8988T (cell line): ENCODE measurements at places on chromosomes 2 and 18.
A peak's percentile ranks its signal among the peaks of the same experiment; 100 is the strongest.

DNA sequence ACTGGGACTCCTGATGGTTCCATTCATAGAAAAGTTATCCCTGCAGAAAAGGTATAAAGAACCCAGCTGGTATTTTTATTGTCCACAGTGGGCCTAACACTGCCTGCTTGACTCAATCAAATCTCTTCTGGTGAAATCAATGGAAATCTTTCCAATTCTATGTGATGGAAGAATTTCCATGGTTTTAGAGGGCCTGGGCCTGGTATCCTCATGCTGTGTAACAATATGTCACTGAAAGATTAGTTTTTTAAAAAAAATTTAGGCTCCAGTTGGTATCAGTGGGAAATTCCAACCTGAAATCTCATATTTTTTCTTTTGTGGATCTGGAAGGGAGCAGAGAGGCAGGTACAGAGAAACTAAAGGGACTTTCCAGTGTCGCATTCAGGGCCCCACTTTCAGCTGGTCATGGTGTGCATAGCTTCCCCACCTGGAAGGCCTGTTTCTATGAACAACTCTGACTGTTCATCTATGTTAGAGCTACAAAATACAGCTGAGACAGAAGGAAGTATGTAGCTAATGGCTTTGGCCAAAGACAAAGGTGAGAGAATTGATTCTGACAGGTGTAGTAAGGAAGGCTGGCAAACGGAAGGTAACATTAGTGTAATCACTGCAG lies 20.9 kb downstream of the NEB start:
- DNase-seq = no peak

- no peak for DNase-seq
Observed at GRCh38 chr2:45776160-45776955, 124.9 kb downstream of the PRKCE start.

DNA sequence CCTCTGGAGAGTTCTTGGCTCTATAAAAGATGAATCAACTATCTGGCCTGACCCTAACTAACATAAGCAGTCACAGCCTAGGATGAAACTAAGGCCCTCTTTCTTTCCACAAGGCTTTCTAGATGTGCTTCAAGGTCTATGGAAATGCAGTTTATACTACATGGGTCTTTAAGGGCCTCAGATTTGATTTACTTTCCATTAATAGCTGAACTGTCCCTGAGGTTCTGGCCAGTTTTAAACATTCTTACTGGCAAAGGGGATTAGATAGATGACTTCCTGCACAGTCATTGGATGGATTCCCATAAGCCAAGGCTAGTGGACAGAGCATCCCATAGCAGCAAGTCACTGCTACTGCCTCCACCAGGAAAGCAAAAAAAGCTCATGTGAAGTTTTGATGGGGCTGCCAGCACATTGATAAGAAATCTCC lies 38.1 kb upstream of the LCLAT1 start:
- DNase-seq = no peak

- no peak for DNase-seq
Observed at GRCh38 chr2:232240906-232241305, 137.6 kb upstream of the ALPP start.

DNA sequence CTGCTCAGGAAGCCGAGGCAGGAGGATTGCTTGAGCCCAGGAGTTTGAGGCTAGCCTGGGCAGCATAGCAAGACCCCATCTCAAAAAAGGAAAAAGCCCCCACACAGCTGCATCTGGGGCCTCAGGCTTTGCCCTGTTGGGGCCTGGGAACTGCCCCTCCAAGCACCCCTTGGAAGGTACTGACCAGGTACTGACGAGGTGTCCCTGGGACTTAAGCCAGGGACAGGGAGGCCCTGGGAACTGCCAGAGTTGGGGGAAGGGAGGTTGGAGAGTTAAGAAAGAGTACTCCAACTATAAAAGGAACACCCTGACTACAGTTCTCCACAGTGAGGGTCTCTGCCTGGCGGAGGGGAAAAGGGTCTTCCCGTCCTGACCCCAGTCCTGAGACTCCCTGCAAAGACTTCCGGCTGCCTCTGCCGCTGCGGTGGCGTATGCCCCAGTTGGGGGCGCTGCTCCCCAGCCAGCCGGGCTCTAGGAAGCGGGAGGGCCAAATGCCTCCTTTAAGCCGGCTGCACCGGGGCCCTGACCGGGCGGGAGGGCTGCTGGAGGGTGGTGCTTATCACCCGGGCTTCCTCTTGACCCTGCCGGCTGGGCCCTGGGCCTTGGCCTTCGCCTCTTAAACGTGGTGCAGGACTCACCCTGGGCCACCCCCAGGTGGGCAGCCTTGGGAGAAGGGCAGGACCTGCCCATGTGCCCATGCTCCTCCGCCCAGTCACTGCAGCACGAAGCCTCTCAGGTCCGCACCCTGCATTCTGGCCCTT lies 12.8 kb downstream of the SLC30A3 start:
- peak; percentile 85 for DNase-seq

DNA sequence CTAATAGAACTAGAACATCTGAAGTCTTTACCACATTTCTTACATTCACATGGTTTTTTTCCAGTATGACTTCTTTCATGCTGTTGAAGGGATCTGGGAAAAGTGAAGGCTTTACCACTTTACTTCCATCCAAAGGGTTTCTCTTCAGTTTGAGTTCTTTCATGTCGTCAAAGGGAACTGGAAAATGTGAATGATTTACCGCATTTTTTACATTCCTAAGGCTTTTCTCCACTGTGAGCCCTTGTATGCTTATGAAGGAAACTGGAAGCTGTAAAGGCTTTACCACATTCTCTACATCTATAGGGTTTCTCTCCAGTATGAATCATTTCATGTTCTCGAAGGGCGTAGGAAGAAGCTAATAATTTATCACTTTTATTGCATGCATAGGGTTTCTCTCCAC lies 46.7 kb downstream of the NBEAL1 start:
- DNase-seq = no peak

GRCh38 chr2:191894681-191895147 lies 47.8 kb upstream of the CAVIN2 start:
- DNase-seq = no peak

- DNase-seq = no peak
Observed at GRCh38 chr18:77086034-77086433, 46.5 kb downstream of the MBP start.

DNA sequence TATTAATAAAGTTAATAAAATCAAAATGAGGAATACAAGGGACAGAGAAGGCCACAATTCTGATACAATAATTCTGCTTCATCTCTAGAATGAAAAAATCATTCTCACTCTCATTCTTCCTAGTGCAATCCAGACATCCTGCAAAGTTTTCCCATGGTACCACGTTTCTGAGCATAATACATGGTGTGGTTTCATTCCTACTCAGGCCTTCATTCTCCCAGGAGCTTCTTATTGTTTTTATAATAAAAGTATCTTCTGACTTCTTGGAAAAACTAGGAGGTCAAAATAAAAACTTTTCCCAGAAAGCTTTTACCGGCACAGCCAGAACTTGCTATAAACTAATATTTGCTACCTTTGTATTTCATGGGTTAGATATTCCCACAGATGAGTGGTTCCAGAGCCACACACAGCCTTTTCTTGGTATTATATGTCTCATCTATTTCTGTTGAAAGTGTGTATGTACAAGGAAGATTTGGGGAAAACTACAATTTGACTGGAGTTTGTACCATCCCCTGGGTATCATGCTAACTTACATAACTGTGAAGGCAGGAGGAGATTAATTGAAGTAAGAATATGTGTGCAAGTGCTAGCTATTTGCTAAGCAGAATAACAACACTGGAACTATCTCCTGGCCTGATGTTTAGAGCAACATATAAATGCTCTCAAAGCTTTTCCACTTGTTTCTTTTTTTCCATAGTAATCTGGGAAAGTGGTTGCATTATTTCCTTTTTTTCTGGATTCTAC lies 82.3 kb downstream of the NRXN1 start:
- no peak for DNase-seq

- DNase-seq = no peak
Observed at GRCh38 chr2:236938126-236938525, 147.6 kb upstream of the COPS8 start.

DNA sequence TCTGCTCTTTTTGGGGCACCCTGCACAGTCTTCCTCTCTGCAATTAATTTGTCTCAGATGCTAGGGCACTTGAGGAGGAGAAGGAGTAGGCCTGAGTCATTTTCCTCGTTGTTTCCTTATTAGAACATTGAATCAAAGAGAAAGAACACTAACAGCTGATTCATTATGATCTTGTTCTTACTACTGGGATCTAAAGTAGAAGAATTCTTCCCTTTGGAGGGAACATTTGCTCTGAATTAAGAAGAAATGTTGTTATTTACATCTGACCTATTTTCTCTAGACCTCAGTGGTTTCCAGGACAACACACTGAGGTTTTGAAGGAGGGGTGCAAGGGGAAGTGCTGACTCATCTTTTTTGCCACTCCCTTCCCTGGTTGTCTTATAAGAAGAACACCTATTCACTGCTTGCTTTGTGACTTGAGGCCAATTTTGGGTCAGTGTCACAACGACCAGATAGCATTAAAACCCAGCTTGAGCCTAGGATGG lies 24.3 kb upstream of the STAT1 start:
- DNase-seq = no peak

GRCh38 chr18:47407736-47408135 lies 156.3 kb upstream of the SKOR2 start:
- no peak for DNase-seq

GRCh38 chr2:57733956-57734355 lies 312.6 kb upstream of the VRK2 start:
- no peak for DNase-seq

DNA sequence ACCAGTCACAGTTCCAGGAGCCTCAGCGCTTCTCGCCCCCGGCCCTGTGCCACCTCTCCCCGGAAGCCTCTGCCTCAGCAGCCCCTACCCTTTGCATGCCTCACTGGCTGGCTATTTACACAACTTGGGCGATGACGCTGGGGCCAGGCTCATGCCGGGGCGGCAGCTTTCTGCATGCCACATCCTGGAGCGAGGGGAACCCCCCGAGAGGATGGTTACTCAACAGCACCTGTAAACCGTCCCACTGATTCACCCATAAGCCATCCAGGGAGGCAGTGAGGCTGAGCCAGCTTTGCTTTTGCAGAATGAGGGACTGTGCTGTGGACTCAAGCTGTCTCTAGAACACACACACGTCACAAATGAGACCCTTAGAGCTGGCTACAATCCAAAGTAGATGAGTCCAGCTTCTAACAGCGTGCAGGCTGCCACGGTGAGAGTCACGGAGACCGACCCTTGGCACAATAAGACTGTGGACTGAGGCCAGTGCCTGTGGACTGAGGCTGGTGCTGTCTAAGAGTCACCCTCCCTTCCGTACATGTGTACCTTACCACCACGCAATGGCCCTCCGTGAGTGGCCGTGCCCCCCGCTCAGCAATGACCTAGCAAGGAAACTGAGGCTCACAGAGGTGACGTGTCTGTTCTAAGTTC lies 45.6 kb upstream of the ODC1 start:
- DNase-seq = peak; percentile 83

- no peak for DNase-seq
Observed at GRCh38 chr2:134167015-134167414, 86.9 kb upstream of the MGAT5 start.

DNA sequence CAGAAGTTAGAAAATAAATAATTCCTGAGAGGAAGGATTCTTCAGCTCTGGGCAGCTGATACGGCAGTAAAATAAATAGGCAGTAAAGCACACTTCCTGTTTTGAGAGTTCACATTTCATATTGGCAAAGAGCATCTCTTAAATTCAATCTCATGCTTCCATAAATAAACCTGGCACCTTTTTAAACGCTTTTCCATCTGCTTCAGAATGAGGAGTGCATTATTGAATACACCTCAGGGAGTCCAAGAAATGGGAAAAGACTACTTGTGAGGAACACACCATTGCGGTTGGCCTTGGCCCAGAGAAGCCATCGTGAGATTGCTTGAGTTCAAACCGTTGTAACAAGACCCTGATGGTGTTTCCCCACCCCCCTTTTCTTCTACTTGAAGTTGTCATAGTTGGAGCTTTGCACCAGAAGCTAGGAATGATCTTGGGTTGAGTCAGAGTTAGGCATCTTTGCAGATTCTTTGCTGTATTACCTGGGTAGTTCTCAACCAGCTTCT lies 123.9 kb downstream of the RDH14 start:
- no peak for DNase-seq

DNA sequence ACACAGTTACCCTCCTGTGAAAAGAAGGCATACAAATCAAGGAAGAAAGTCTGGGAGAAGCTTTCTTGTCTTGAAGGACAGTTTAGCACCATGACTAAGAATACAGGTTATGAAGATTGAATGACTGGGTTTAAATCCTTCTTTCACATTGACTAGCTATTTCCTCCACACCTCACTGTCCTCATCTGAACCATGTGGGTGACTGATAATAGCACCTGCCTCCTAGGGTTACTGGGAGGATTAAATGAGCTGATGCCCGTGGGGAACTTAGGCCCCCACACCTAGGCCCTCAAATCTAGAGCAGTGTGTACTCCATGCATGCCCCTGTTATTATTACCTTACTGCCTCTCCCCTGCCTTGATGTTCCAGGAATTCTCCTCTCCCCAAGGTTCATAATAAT lies 202.9 kb downstream of the FBXO15 start:
- no peak for DNase-seq

- DNase-seq = no peak
Observed at GRCh38 chr2:207434899-207435465, 94.8 kb upstream of the CREB1 start.

GRCh38 chr18:45793264-45793965 lies 32.1 kb upstream of the SIGLEC15 start:
- DNase-seq = no peak

DNA sequence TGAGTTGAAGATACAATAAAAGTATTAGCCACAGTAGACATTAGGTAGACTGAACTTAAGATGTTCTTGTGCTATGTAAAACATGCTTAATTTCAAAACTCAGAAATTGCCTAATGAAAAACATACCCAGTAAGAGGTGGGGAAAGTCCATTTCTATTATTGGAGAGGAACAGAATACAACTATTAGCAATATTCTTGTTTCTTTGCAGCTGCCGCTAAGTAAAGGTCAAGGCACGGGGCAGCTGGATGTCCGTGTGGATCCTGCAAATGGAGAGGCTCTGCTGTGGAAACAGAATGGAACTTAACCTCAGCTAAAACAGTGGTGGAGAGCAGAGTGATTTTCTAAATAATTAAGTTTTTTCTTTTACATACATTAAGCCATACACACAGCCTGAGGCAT lies 139.2 kb upstream of the ARHGAP28 start:
- DNase-seq = no peak

DNA sequence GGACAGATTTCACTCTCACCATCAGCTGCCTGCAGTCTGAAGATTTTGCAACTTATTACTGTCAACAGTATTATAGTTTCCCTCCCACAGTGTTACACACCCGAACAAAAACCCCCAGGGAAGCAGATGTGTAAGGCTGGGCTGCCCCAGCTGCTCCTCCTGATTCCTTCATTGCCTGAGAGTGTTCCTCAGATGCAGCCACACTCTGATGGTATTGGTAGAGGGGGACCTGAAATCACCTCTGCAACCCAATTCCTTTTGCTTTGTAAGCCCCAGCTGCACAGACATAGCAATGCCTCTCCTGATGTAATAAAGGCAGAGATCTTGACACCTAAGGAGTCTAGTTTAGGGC lies 1529.8 kb downstream of the RPIA start:
- no peak for DNase-seq
